ENCODE measurements at places on chromosomes 11 and 22.

GRCh38 chr22:36770513-36771231 is 5.2 kb downstream of the IFT27 start:
- no peak for DNase-seq
- H3K27ac ChIP-seq, result no peak overlapping the region
- H3K4me1 ChIP-seq, result peaks cover 2% of the 10 kb centered on the region
- peaks cover 13% of the 10 kb centered on the region for H3K36me3 ChIP-seq

GRCh38 chr11:111530091-111530490 is 10.4 kb upstream of the LAYN start:
- DNase-seq, result peak; percentile 13
- no peaks in the 10 kb centered on the region for H3K27me3 ChIP-seq
- H3K36me3 ChIP-seq, result no peaks in the 10 kb centered on the region
- peak overlapping the region; percentile 57 for H3K27ac ChIP-seq

GRCh38 chr22:36571991-36572390 is 43.0 kb upstream of the EIF3D start:
- no peaks in the 10 kb centered on the region for H3K27me3 ChIP-seq
- no peak overlapping the region for H3K4me3 ChIP-seq
- no peak for DNase-seq
- peaks cover 2% of the 10 kb centered on the region for H3K4me1 ChIP-seq

GRCh38 chr11:114302663-114303062 is 6.5 kb downstream of the NNMT start:
- no peak for DNase-seq
- H3K27me3 ChIP-seq, result no peaks in the 10 kb centered on the region
- H3K36me3 ChIP-seq, result peaks cover 4% of the 10 kb centered on the region
- H3K4me1 ChIP-seq, result peaks cover 3% of the 10 kb centered on the region

DNA sequence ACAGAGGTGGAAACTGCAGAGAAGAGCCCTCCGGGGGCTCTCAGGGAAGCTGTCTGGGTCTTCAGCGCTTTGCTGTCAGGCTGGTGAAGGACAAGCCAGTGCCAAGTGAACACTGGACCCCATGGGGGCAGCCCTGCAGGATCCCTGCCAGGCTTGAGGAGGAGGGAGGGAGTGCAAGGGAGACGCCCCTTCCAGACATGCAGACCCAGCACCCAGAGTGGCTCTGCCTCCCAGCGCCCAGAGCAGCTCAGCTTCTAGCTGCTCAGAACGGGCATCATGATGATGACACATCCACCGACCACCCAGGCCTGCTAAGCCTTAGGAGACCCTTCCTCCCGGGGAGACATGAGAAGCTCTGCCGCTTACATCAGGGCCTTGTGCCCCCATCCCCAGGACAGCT is 39.7 kb downstream of the TBX1 start:
- DNase-seq, result no peak
- H3K36me3 ChIP-seq, result peaks cover 7% of the 10 kb centered on the region
- H3K4me1 ChIP-seq, result no peaks in the 10 kb centered on the region
- H3K4me3 ChIP-seq, result no peak overlapping the region
- no peaks in the 10 kb centered on the region for H3K27me3 ChIP-seq

GRCh38 chr22:27654546-27655445 is 146.8 kb downstream of the MN1 start:
- no peak overlapping the region for H3K4me3 ChIP-seq
- H3K36me3 ChIP-seq, result no peaks in the 10 kb centered on the region
- H3K27me3 ChIP-seq, result no peaks in the 10 kb centered on the region
- no peaks in the 10 kb centered on the region for H3K4me1 ChIP-seq
- H3K27ac ChIP-seq, result no peak overlapping the region
- DNase-seq, result no peak

DNA sequence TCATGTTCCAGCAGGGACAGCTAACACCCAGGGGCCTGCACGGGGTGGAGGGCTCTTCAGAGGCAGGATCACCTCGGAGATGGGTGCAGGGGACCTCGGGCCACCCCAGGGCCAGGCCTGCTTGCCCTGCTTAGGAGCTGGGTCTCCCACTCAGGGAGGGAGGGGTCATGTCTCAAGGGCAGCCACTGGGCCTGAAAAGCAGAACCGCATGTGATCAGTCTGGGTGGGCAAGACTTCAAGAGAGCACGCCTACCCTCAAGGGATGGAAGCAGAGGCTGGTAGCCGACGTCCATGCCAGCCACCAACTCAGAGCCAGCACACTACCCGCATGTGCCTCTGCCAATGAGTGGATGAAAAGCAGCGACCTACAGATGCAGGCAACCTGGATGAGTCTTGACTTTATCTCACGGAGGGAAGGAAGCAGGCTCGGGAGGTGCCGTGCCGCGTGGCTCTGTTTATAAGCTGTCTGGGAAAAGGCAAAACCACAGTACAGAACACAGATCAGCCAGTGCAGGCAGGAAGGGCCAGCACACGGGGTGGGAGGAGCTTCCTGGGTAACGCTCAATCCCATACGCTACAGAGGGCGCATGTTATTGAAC is 16.0 kb downstream of the TBX1 start:
- H3K27ac ChIP-seq, result no peak overlapping the region
- peak; percentile 35 for DNase-seq
- no peak overlapping the region for H3K4me3 ChIP-seq
- no peaks in the 10 kb centered on the region for H3K36me3 ChIP-seq
- no peaks in the 10 kb centered on the region for H3K27me3 ChIP-seq

DNA sequence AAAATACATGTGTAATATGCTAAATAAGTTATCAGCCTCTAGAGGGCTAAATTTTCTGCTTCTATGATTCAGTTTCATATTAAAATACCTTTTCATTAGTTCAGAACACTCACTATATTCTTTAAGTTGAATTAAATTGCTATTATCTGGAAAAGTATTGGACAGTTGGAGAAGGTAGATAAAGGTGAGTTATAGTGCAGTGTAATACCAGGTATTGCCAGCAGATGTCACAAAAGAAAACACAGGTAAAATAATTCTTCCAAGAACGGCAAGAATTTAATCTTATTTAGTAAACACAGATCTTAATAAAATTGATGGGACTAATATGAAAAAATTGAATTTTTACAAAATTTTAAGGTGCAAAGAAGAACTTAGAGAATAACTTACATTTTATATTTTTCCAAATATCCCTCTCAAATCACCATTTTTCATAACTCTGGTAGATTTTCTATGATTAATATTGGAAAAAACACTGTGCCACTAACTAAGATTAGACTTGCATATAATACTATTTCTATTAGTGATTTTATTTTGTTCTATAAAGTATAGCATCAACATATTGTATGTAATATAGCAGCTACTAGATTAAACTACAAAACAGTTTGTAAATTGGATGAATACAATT is 1.7 kb upstream of the LRRC4C start:
- no peak overlapping the region for H3K4me3 ChIP-seq
- H3K36me3 ChIP-seq, result no peaks in the 10 kb centered on the region
- no peaks in the 10 kb centered on the region for H3K27me3 ChIP-seq
- no peak for DNase-seq
- H3K27ac ChIP-seq, result no peak overlapping the region

- H3K36me3 ChIP-seq, result peaks cover 36% of the 10 kb centered on the region
- H3K4me3 ChIP-seq, result peak overlapping the region; percentile 57
- H3K4me1 ChIP-seq, result peaks cover 12% of the 10 kb centered on the region
- no peak overlapping the region for H3K27ac ChIP-seq
Observed at GRCh38 chr22:20430720-20431510, 6.7 kb downstream of the SCARF2 start.

DNA sequence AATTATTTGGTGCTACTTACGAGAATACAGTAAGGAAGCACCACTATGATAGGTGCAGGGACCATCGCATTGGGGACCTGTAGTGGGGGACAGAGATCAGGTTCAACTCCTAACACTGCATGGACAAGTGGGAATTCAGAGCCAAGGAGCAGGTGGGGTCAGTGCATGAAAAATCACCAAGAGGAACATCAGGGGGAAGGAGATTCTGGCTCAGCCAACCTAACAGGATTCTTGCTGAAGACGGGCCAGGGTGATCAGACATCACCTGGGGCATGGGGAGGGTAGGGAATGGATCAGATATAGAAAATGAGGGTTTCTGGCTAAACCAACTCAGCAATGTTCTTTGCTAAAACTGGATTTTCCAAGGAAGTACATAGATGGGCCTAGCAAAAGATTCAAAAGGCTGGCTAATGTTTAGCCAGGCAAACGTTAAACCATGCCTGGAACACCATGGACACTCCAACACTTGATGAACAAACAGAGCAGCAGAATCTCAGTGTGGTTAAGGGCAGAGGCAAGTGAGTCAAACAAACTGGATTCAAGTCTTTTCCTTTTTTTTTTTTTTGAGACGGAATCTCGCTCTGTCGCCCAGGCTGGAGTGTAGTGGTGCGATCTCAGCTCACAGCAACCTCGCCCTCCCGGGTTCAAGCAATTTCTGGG is 70.0 kb downstream of the MICAL3 start:
- no peaks in the 10 kb centered on the region for H3K27me3 ChIP-seq
- no peak overlapping the region for H3K27ac ChIP-seq
- DNase-seq, result peak; percentile 88
- no peaks in the 10 kb centered on the region for H3K36me3 ChIP-seq
- no peaks in the 10 kb centered on the region for H3K4me1 ChIP-seq
- no peak overlapping the region for H3K4me3 ChIP-seq

DNA sequence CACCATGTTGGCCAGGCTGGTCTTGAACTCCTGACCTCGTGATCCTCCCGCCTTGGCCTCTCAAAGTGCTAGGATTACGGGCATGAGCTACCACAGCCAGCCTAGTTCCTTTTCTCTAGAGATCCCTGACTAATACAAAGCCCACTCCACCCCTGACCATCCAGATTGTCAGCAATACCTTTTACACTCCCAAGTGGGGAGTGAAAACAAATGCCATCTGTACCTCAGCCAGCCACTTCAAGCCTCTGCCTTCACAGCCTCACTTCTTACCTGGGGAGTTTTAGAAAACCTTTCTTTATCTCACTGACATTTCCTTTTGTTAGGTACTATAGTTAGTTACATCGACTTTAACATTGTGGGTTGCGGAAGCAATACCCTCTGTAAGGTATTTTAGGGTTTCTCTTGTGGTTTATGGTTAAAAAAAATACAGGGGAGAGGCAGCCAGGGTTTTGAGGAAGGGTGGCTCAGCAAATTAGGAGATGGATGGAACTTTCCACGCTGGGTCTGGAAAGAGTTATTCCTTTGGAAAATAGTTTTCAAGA is 8.9 kb downstream of the TOM1 start:
- DNase-seq, result no peak
- no peak overlapping the region for H3K4me3 ChIP-seq
- H3K27me3 ChIP-seq, result no peaks in the 10 kb centered on the region

DNA sequence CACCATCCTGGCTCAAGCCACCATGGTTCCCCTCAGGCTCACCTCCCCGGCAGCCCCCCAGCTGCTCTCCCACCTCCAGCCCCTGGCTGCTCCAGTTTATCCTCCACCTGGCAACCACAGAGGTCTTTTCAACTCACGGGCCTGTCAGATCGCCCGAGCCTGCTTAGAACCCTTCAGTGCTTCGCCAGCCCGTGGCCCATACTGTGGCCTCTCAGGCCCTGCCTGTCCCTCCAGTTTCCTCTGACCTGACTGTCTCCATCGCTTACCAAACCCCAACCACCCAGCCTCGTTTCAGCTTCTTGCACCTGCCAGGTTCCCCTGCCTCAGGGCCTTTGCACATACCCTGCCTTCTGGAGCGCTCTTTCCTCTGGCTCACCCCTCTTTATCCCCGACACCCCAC is 6.9 kb downstream of the KCNC1 start:
- no peak for DNase-seq
- no peaks in the 10 kb centered on the region for H3K4me1 ChIP-seq
- no peak overlapping the region for H3K4me3 ChIP-seq

GRCh38 chr11:132253469-132254264 is 883.3 kb downstream of the NTM start:
- H3K4me3 ChIP-seq, result no peak overlapping the region
- no peaks in the 10 kb centered on the region for H3K27me3 ChIP-seq
- no peak for DNase-seq
- H3K36me3 ChIP-seq, result no peaks in the 10 kb centered on the region
- H3K27ac ChIP-seq, result no peak overlapping the region
- no peaks in the 10 kb centered on the region for H3K4me1 ChIP-seq

All from trophoblast cell (in vitro differentiated cells and primary cell).